ENCODE measurements at places on chromosomes 12 and 14.

GRCh38 chr12:31510034-31510433 is 80.9 kb downstream of the DENND5B start:
- DNase-seq, result no peak

GRCh38 chr12:1706632-1706980 is 15.7 kb downstream of the ADIPOR2 start:
- no peak for DNase-seq

DNA sequence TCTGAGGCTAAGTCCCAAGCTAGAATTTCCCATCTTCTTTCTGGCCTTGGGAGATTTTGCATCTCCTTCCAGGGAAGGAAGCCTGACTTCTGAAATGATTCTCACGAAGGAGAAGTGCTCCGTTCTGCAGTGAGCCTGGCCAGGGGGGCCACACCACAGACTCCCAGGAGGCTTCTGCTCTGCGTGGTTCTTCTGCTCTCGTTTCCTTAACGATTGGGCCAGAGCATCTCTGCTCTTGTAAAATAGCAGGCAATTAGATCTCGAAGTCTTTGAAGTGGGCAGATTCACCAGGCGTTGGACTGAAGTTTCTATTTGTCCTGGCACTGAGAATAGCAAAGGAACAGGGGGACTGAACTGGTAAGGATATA is 6.7 kb upstream of the BATF start:
- no peak for DNase-seq

- DNase-seq, result no peak
These were observed 83.3 kb downstream of the PUS7L start for GRCh38 chr12:43675048-43675904.

- no peak for DNase-seq
These were observed 95.2 kb upstream of the TMCC3 start for GRCh38 chr12:94745562-94745961.

DNA sequence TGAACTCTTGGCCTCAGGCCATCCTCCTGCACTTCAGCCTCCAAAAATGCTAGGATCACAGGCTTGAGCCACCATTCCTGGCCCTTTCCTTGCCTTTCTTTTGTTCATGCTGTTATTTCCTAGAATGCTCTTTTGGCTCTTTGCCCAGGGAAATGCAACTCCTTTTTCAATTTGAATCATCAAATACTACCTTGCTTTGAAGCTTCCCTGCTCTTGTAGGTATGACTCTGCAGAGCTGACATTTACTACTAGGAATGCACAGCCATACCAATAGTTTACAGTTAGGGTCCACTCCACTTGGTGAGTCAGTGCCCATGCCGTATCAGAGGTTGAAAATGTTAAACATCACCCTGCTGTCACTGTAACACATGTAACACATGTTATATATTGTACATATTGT is 107.0 kb upstream of the CRY1 start:
- no peak for DNase-seq

GRCh38 chr12:60535363-60535762 is 939.5 kb downstream of the SLC16A7 start:
- DNase-seq, result no peak

DNA sequence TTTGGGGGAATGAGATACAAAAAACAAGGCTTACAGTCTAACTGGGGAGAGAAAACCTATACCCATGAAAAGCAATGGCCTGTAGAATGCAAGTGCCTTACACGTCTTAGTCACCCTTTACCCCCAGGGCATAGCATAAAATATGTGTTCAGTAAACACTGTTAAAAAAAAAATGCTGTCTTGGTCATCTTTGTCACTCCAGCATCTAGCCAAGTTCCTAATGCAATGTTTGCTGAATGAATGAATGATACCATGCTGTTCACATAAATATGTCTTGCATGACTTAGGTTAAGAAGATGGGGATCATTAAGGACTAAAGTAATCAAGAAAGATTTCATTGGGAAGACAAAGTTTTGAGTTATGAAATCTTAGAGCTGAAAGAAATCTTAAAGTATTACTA is 38.5 kb downstream of the PPP2R5E start:
- DNase-seq, result no peak

- DNase-seq, result no peak
These were observed 816 bp upstream of the GDF11 start for GRCh38 chr12:55741931-55742680.

- no peak for DNase-seq
These were observed 7.3 kb downstream of the IL31 start for GRCh38 chr12:122166422-122167349.

- no peak for DNase-seq
These were observed 76.3 kb upstream of the OTX2 start for GRCh38 chr14:56886471-56887062.

DNA sequence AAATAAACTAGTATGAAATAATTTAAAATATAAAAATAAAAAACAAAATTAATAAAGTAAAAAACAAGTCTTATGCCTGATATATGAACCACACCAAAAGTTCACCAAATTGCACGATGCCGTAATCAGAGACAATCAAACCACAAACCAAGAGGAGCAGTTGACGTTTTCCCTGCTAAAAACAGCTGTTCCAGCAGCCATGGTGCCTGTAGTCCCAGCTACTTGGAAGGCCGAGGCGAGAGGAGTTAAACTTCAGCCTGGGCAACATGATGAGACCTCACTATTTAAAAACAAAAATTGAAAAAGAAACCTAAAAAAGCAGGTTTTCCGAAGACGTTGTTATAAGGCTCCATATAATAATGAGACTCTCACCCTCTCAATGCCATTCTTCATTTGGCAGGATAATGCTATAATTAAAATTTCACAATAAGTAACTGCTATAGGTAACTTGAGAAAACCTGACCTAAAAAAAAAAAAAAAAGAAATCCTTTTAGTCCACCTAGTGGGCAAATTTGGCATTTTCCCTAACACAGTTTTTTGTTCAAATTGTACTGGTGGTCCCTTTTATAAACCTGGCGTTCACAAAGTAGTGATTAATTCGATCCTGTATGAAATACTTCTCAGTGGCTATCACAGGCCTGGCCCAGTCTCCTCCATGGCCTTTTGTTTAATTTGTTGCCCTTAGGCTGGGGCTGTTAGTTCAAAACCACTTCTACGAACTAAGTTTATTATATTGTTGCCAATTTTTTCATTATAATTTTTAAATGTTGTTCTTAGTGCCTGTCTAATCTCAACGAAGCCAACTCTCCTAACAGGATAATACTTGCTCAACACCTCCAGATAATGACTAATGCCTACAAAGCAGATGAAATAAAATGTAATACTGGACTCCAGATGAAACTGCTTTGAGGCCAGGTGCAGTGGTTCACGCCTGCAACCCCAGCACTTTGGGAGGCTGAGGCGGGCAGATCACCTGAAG is 62.1 kb downstream of the TNFAIP2 start:
- DNase-seq, result no peak

DNA sequence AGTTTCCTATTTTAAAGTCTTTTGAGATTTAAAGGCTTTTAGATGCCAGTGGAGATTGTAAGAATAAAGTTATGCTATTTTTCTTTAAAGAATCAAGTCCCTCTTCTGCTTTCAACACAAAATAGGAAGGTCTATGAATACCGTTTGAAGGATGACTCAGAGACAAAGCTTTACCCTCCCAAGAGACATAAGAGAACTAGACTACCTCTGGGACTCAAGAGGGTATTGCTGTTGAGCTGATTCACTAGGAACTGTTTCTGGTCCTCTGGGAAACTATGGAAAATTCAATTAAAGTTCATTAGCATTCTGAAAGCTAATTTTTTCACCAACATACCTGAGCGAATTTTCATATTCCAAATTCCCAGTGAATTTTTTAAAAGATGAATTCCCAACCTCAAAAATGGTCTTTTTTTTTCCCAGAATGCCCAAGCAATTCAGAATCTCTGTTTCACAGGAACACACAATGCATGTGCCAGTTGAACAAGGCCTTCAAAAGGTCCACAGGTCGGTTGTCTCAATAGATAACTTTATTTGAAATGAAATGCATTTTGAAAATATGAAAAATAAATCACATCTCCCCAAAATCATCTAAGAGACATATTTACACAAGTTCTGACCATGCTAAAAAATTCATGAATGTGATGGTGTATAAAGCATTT is 6.5 kb downstream of the PHLDA1 start:
- DNase-seq, result no peak

GRCh38 chr14:29236401-29236800 is 469.8 kb downstream of the FOXG1 start:
- DNase-seq, result no peak

GRCh38 chr12:95214466-95214865 is 2.8 kb downstream of the FGD6 start:
- DNase-seq, result no peak

DNA sequence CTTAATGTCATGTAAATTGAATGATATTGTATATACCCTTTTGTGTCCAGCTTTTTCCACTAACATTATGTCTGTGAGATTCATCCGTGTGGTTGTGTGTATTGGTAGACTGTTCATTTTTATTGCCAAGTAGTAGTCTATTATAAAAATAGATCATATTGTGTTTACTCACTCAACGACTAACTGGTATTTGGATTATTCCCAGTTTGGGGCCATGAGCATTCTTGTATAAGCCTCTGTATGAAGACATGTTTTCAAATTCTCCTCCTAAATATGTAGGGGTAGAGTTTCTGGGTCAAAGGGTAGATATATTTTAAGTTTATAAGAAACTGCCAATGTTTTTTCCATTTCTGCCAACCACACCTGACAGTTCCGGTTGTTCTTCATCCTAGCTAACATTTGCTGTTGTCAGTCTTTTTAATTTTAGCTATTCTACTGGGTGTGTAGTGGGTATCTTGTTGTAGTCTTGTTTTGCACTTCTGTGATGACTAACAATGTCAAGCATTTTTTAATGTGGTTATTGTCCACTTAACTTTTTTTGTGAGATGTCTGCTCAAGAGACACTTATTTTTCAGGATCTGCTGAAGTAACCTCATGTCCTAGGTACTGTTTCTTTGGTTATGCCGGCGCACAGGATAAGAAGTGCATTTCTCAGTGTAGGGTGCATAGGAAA is 93.2 kb downstream of the DACT1 start:
- no peak for DNase-seq

- DNase-seq, result no peak
These were observed 762 bp downstream of the PPP2R5E start for GRCh38 chr14:63542231-63542999.

DNA sequence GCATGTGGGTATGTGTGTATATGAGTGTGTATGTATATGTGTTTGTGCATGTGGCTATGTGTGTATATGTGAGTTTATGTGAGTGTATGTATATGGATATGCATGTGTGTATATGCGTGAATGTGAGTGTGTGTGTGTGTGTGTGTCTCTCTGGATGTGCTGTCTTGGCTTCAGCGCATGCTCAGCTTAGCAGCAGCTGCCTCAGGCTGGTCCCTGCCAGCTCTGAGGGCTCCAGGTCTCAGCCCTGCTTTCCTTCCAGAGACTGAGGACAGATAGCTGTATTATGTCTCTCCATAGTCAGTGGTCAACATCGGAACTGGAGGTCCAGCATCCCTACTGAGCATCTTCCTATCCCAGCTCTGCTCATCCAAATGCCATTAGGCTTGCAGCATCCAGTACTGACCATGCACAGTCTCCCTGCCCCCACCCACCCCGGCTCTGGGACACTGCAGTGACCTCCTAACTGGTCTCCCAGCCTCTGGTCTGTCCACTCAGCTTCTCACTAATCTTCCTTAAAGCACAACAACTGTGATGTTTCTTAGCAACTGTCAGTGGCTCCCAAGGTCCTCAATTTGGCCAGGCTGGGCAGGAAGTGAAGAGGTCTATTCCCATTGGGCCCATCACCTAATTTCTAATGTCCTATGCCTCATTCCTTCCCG is 22.8 kb downstream of the FAIM2 start:
- no peak for DNase-seq

DNA sequence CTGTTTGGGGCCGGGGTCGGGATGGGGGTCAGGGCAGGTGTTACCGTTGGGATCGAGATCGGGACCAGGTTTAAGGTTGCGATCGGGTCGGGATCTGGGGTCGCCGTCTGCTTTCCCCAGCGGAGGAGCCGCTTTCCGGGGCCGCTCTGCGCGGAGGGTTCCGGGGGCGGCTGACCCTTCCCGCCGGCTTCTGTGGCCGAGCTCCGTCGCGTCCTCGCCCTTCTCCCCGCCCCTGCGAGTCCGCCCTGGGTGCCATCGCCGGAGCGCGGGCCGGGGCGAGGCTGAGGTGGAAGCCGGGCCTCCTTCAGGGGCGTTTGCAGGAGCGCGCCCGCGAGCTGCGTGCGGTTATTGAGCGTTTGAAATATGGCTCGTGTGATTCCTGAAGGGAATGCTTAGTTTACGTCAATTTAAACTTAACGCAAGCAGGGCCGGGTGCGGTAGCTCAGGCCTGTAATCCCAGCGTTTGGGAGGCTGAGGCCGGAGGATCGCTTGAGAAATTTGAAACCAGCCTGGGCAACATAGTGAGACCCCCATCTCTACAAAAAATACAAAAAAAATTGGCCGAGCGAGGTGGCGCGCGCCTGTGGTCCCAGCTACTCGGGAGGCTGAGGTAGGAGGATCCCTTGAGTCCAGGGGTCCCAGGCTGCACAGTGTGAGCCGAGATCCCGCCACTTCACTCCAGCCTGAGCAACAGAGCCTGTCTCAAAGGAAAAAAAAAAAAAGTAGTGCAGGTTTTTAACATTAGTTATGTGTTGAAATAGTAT is 620 bp downstream of the PGAM5 start:
- no peak for DNase-seq

DNA sequence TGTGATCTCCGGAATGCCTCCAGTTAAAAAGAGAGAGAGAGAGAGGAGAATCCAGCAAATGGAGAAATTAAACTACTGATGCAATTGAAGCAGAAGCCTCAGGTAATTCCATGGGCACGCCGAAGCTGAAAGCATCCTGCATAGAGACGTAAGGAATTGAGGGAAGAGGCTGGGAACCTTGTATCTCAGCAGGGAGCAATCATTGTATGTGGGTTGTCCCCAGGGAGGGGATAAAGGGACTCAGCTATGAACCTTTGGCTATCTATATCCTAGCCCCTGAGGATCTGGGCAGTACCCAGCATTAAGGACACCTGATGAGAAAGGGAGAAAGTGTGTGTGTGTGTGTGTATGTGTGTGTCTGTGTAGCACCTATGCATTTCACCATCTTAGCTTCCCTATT is 95.8 kb upstream of the ATXN7L3B start:
- no peak for DNase-seq

GRCh38 chr12:76356071-76356470 is 7.9 kb upstream of the BBS10 start:
- DNase-seq, result no peak

GRCh38 chr14:104931304-104931770 is 6.7 kb downstream of the PLD4 start:
- DNase-seq, result no peak

Data from GM18507 (cell line).